Activated CD4-positive, CD25-positive, alpha-beta regulatory T cell treated with anti-CD3 and anti-CD28 coated beads, Interleukin-2, amount 50 U/mL, for 72 hours (primary cell): ENCODE measurements at places on chromosomes 6 and 20.

- DNase-seq = no peak
Observed at GRCh38 chr6:89682991-89683390, 44.4 kb upstream of the LYRM2 start.

GRCh38 chr6:63140692-63141318 is 70.5 kb upstream of the FKBP1C start:
- no peak for DNase-seq

GRCh38 chr6:80095600-80095999 is 10.9 kb upstream of the BCKDHB start:
- DNase-seq = no peak

- DNase-seq = no peak
Observed at GRCh38 chr6:78513856-78514255, 353.5 kb upstream of the IRAK1BP1 start.

- DNase-seq = no peak
Observed at GRCh38 chr20:60585651-60586050, 627.4 kb downstream of the CDH26 start.

GRCh38 chr6:137033828-137034227 is 10.9 kb downstream of the IL20RA start:
- DNase-seq = peak; percentile 42

- no peak for DNase-seq
Observed at GRCh38 chr6:159595173-159595572, 97.9 kb downstream of the SOD2 start.

- DNase-seq = no peak
Observed at GRCh38 chr20:6767536-6768227, at the start of gene BMP2. Gene BMP2 (plus strand): TSS chr20:6767686. CDS start chr20:6770127, 2,441 bp downstream.

GRCh38 chr20:32316667-32317066 is 39.2 kb downstream of the KIF3B start:
- no peak for DNase-seq

- DNase-seq = no peak
Observed at GRCh38 chr6:73854998-73855718, 159.2 kb downstream of the CD109 start.

DNA sequence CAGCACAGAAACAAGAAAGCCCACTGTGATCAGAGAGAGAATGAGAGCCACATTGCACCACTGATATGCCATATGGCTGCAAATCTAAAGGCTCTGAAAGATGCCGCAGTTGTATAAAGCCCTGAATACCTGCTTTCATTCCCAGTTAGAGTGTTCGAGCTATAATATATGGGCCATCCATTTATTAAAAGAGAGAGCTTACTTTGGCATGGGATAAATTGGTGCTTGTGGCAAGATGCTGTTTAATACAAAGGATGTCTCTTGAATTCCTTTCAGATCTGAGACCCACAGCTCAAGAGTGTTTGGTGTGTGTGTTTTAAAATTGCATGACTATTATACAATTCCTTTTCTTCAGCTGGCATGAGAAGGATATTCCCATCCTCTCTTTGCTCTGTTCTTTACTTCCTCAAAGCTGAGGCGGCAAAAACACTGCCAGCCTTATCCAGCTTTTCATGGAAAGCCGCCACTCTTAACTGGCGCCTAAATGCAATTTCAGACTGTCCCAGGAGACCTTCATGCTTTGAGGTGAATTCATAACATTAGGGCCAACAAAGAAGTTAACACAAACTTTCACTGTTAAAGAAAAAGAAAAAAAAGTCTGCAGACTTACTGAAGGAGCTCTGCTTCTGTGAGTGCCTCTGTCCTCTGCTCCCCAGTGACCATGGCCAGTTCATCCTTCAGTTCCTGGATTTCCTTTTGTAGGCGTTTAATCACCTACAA is 147.6 kb downstream of the KIF6 start:
- no peak for DNase-seq

DNA sequence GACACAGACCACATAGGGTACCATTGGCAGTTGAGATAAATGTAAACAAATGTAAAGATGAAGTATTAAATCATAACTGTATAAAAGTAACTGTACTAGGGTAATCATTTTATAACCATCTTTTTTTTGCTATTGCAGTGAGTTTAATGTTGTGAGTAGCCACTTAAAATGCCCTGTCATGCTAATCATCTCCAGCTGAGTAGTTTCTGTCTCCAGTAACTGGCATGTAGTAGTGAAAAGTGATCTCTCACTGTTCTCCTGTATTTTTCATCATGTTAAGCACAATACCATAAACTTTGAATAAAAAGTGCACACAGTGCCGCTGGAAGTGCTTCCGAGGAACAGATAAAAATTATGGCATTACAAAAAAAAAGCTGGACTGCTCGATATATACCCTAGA is 45.0 kb upstream of the OPRM1 start:
- no peak for DNase-seq

DNA sequence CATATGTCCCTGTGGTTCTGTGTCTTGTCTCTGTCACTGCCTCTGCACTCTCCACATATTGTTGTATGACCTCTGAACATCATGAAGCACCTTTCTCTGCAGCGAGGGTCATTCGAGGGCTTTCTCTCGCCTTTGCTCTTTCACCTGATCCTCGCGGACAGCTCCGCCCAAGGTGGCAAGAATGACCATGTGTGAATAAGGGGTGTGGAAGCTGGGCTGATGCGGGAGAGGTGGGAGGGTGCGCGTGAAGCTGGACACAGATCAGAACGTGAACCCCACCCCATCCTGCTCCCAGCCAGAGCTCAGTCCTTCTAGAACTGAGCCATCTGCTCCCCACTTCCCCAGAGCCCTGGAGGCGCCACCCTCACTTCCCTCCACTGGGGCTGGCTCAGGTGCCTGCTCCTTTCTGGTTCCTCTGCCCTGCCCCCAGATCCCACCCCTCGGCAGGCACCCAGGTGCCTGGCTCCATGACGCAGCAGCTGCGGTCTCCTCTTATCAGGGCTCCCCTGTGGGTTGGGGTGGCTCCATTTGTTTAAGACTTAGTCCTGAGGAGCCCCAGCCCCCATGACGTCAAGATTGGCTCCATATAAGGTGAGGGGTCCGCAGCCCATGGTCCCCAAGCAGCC is at the start of gene MUCL3:
MUCL3 (plus strand) TSS at position 613 of the 626 bp plus-strand sequence. CDS start 27 bp downstream, outside the sequence.
- no peak for DNase-seq

- DNase-seq = no peak
Observed at GRCh38 chr20:20843982-20844381, 131.5 kb upstream of the RALGAPA2 start.

- no peak for DNase-seq
Observed at GRCh38 chr6:56671651-56672461, 29.2 kb upstream of the DST start.

DNA sequence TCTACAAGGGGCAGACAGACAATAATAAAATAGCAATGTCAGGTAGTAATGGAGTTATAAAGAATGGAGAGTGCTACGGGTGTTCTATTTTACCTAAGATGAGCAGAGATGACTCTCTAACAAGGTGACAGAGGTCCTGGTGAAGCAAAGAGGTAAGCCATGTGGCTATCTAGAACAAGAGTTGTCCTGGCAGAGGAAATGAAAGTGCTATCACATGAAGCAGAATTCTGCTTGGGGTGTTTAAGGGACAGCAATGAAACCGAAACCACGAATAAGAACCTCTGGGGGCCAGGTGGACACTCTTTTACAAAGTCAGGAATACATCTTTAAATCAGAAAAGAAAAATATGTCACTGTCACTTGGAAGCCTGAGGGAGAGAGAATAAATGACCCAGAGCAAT is 37.9 kb upstream of the IRAK1BP1 start:
- no peak for DNase-seq

GRCh38 chr20:26308961-26309360 is 612.3 kb upstream of the ZNF337 start:
- DNase-seq = no peak

DNA sequence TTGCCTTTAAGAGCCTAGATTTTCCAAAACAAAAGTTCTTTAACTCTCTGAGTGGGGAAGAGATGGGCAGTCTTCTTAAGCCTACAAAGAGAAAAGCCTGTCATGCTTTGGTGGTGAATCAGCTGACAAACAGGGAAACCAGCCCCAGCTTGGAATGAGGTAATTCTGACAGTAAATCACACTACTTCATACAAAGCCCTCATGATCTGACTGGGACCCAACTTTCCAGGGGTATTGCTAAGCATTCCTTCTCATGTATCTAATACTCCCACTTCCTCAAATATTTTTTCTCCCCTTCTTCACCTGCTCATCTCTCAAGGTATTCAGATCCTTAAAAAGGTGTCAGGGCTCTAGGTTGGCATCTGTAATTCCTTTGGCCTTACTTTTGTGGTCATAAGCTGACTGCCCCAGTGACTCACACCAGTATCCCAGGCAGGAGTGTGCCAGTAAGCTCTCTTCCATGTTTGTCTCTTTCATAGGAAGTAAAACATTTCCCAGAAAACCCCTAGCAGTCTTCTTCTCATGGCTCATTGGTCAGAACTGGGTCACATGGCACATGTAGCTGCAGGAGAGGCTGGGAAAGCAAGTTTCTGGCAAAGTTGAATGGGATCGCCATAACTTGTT is 15.0 kb upstream of the TBC1D22B start:
- no peak for DNase-seq

GRCh38 chr6:73169111-73169510 is 56.2 kb downstream of the KHDC1L start:
- DNase-seq = no peak

DNA sequence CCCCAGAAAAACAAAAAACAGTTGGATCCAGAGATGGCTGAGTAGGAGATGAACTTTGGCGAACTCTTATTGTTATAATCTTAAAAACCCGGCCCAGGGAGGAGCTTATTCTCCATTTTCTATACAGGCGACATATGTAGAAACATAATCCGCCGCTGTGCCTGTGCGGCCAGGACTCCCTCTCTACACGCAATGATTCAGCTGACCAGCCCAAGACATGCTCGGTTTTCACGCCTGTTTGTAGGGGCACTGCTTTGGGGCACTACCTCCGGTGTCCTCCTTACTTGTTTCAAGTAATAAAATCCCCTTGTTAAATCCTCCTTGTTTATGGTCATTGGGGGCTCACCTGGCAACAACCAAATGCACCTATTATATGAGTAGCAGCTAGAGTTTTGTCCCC is 89.9 kb downstream of the SEL1L2 start:
- no peak for DNase-seq

- no peak for DNase-seq
Observed at GRCh38 chr6:14547284-14547998, 429.9 kb downstream of the CD83 start.

DNA sequence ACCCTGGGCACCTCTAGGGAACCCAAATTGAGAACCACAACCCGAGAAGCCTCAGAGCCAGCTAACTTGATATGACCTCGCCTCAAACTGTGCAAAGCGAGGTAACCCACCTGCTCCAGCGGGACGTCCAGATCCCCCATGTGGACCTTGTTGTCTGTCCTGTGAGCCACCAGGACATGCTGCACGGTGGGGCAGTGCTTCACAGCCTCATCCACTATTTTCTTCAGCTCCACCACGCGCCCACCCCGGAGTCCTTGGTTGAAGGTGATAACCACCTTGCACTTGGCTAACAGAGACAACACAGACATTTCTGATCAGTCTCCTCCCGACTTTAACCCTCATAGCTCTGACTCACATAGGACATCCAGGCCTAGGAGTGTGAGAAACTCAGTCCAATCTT is 30.8 kb upstream of the APMAP start:
- DNase-seq = no peak

GRCh38 chr6:47239546-47239945 is 70.2 kb downstream of the TNFRSF21 start:
- DNase-seq = no peak

DNA sequence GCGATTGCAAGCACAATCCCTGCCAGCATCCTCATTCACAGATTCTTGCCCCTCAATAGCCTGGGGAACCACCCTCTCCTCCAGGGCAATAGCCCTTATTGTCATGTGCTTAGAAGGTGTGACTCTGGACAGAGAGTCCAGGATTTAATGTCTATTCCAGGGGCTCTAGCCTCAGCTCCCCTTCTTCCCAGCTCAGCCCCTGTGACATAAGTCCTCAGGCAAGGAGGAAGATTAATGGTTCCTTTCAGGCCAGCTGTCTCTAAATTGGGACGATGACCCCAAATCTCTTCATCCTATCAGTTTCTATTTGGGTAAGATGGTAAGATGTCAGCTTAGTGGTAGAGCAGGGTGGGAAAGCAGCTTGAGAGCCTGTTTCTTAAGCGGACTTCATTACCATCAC is 8.1 kb downstream of the LRFN2 start:
- no peak for DNase-seq

GRCh38 chr6:108549741-108550140 is 11.0 kb upstream of the FOXO3 start:
- no peak for DNase-seq

GRCh38 chr6:123972600-123973294 is 169.1 kb downstream of the NKAIN2 start:
- DNase-seq = no peak

DNA sequence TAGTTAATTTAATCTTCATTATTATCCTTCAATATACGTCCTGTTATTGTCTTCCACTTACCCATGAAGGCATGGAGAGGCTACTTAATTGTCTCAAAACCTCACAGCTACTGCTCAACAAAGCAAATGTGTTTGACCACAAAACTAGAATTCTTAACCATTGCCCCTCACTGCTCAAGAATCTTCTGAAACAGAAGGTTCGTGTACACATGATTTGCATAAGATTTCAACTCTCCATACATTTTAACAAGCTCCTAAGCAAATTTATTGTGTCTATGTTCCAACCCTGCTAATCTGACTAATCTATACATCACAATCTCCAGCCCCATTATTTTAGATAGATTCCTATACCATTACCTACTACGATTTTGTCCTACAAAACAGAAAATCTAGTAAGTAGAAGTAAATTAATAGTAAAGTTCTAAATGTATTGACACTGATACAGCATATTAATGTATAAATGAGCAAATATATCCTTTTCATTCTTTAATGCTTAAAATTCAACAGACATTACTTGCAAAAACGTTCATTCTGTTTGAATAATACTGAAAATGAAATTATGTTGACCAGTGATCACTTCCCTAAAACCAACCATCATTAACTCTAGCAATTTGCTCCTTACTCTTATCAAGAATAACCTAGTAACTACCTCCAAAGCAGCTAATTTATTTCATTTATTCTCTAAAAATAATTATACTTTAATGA is 89.7 kb upstream of the RNF217 start:
- DNase-seq = no peak

GRCh38 chr6:99879431-99879830 is 114.6 kb downstream of the MCHR2 start:
- no peak for DNase-seq
